ENCODE measurements at places on chromosomes 11 and 22.
A peak's percentile ranks its signal among the peaks of the same experiment; 100 is the strongest.

DNA sequence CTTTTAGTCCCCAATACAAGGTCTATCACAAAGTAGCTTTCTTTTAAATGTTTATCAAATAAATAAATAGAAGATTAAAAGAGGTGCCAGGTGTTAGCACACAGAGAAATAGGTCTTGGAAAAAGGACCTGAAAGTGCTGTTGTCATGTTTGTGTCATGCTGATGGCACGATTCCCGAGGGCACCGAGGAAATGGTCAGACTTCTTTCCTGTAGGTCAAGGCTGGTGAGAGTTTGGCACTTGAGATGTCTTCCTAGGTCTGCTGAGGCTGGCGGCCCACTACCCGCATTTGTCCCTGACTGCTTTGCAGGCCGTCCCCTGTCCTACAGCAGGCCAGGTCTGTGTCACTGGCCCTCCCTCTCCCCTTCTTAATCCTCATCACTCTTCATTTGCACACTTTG lies 112.1 kb downstream of the ATXN10 start:
- no peak for DNase-seq

DNA sequence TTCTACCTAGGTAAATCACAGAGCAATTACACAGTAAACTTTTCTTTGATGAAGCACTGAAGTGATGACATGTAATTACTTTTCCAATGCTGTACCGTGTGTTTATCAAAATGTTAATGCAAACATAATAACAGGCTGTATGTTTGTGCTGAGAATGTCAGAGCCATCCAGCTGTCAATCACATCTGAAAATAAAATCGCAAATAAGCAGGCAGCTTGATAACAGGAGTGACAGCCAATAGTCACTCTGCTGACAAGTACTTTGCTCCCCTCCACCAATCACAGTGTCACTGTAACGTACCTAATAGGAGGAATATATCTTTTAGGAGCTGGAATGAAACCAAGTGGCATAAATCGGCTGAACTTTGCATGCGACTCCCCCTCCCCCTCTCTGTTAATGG lies 119.7 kb downstream of the KIRREL3 start:
- DNase-seq: no peak

- peak; percentile 48 for DNase-seq
Observed at GRCh38 chr11:30635401-30635989, 49.3 kb upstream of the MPPED2 start.

GRCh38 chr11:133303262-133303661 lies 229.0 kb downstream of the OPCML start:
- no peak for DNase-seq

DNA sequence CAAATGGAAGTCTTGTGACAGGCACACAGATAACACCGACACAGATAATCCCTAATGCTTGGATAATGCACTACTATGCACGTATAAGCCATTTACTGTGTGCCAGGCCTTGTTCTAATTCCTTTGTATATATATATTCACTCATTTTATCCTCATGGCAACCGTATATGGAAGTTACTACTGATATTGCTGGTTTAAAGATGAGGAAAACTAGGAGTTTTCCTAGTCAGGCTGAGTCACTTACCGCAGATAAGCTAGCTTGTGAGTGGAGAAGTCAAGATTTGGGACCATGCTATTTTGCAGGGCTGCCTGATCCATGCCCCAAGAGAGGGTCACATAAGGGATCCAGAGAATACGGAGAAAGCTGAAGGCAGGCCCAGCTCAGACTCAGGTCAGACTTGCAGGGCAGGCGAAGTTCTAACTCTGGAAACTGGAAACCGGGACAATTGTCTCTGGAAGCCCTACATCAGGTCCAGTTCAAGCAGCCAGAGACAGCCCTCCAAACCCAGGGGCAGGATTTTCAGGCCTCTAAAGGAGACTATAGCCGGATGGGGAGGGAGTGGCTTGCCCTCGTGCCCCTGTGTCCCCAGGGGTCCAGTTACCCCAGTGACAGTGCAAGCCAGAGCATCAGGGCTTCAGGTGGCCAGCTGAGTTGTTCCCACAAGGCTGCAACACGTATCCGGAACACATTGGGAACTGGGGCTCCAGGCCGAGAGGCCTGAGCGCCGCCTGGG lies 534.8 kb downstream of the INSC start:
- DNase-seq: no peak

DNA sequence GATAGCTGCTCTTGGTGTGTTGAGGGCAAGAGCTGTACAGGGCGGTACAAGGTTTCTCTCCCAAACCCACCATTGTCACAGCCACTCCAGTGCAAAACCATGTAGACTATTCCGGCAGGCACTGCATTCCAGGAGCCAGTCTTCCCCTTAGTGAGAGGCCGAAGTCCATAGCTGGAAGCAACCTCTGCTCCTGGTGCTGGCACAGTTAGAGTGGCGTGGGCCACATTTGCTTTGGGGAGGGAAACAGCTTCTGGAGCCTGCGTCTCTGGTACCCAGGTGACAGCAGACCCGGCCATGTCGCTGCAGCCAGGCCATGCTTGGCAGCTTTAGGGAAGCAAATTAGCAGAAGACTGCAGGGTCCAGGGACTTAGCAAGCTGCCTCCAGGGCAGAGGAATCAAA lies 788.0 kb downstream of the BRD1 start:
- no peak for DNase-seq

DNA sequence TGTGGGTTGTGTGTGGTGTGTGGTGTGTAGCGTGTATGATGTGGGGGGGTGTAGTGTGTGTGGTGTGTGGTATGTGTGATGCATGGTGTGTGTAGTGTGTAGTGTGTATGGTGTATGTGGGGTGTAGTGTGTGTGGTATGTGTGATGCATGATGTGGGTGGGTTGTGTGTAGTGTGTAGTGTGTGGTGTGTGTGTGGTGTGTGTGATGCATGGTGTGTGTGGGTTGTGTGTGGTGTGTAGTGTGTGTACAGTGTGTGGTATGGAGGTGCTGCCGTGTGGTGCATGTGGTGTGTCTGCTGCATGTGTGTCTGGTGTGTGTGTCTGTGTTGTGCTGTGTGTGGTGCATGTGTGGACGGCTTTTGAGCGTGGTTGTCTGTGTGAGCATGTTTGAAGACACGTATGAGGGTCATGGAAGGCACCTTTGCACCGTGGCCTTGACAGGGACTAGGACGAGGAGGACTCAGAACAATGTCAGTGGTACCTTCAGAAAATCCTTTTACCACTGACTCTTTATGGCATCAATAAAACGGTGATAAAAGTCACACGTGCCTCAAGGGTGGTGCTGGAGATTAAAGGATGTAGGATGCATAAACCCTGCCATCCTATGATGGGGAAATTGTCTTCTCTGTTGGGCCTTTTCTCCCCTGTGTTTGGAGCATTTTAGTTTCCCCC lies 328.7 kb upstream of the B3GAT1 start:
- no peak for DNase-seq

DNA sequence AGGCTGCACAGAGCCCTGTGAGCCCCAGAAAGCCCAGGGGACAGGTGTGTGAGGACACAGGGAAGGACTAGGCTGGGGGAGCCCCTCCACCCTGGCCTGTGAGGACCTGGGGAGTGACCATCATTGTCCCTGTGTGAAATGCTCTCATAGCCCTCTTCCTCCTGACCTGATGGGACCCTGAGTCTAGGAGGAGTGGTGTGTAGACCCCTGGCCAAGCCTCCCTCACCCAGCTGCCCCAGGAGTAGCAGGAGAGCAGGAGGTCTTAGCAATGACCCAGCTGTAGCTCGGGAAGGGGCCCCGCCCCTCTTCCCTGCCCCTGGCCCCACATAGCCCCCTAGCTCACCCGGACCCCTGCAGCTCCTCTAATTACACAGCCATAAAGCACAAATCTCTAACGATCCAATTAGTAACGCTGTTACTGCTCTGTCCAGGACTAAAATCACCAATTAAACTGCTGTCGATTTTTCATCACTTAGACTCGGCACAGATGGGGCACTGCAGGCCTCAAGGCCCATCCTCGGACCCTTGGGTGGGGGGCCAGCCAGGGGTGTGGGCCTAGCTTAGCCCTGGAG lies 6.6 kb upstream of the CABP7 start:
- no peak for DNase-seq

GRCh38 chr22:48740731-48741405 lies 1086.8 kb downstream of the BRD1 start:
- no peak for DNase-seq

- no peak for DNase-seq
Observed at GRCh38 chr11:61193596-61193995, 9.7 kb upstream of the PGA3 start.

DNA sequence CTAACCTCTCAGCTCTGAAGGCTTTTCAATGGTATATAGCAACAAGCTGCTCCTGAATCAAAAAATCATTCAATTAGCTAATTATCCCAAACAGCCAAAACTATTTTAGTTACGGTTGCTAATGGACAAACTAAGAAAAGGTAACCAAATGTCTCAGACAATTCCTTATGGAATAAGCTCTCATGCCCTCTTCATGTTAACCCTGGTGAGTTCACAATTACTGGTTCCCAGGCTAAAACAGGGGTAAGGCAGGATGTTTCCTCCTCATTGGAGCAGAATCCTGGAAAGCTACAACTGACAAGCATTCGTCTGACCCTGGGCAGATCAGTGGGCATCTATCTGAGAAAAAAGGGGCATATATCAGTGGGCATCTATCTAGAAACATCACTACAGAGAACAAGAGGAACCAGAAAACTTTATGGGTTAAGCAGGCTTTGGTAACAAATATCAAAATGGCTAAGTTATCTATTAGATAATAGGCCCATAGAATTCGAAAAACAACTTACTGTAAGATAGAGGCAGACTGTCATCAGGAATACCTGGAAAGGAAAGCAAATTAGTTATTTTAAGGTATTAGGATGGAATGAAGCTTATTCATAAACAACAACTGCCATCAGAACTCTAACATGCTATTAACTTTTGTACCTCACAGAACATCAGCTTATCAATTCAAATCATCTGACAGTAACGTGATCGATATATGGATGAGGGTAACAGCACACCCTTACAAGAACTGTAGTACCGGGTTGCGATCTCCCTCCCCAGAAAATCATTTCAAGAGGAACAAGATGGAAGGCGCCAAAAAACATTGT lies 14.8 kb upstream of the WDR74 start:
- no peak for DNase-seq

DNA sequence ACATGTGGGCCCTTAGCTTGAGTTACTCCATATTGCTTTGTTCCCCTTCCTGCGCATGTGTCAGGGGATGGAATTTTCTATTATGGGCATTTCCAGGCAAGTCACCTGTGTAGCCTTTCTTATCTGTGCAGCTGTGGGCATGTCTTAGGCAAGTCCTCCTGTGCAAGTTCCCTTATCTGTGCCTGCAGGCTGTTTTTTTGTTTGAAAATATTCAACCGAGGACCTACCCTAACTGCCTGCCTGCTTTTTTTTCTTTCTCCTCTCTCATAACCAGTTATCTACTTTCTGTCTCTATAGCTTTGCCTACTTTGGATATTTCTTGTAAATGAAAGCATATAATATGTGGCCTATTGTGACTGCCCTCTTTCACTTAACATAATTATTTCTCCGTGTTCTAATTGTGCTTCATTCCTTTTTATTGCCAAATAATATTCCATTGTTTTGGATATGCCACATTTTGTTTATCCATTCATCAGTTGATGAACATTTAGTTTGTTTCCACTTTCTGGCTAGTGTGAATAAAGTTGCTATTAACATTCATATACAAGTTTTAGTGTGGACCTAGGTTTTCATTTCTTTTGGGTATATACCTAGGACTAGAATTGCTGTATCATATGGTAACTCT lies 83.6 kb upstream of the CADM1 start:
- no peak for DNase-seq

DNA sequence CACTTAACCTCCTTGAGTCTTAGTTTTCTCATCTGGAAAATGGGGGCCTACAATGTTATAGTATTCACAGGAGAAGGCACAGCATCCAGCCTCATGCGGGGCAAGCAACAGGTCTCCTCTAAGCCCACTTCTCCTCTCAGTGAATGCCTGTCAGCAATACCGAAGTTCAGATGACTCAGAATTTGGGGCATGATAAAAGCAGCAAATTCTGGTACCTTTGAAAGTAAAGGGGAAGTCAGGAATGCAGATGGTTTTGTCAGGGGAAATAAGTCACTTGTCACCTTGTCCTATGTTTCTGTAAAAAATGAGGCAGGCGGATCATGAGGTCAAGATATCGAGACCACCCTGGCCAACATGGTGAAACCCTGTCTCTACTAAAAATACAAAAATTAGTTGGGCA lies 350.2 kb downstream of the LARGE1 start:
- peak; percentile 20 for DNase-seq

GRCh38 chr11:84250834-84251613 lies 964.9 kb upstream of the CCDC90B start:
- DNase-seq: no peak

- no peak for DNase-seq
Observed at GRCh38 chr22:28332410-28332809, 347.2 kb downstream of the TTC28 start.

- no peak for DNase-seq
Observed at GRCh38 chr22:44142421-44143104, 38.2 kb upstream of the PARVG start.

DNA sequence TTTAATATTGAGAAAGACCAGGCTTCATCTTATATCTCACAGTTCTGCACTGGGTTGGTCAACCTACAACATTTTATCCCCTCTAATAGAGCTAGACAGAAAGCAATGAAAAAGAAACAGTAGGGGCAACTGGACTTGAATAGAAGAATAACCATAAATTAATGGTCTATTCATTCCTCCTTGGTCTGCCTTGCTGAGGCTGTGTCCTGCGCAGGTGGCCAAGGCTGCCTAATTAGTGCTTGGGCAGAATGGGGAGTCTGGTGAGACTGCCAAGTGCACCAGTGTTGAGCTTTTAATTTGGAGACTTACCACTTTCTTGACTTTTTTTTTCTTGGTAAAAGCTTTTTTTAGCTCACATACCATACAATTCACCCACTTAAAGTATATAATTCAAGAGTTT lies 35.0 kb upstream of the SPON1 start:
- no peak for DNase-seq

DNA sequence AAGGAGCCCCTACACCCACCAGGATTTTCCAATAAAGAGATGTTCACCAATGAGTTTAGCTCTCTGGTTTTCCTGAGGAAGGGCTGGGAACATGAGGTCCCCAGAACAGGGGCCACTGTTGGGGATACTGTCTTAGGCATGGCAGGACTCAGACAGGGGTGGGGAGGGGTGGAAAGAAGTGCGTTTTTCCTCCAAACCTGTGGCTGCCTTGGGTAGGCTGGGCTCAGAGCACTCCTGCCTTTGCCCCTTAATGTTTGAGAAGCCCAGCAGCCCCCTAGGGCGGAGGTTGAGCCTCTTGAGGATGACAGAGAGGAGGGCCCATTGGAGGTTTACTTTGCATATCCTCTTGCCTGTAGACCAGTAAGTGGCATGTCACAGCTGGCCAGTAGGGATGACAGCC lies 10.6 kb downstream of the MTFP1 start:
- no peak for DNase-seq

DNA sequence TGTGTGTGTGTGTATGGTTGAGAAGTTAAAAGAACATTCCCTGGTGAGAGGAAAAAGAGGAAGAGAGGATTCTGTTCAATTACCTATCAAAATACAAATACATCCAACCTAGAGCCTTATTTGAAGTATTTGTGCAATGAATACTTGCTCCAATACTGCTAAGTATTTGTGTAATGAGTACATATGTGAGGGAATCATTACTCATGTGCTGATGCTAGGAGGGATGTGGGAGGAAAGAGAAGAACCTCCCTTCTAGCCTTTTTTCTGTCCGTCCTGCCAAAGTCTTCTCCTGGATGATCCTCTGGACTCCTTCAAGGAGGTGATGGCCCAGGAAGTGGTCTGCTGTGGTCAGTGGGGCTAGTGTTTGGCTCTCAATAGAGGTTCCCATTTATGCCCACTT lies 36.0 kb upstream of the ACCSL start:
- DNase-seq: no peak

- no peak for DNase-seq
Observed at GRCh38 chr11:119471329-119471728, 48.4 kb upstream of the THY1 start.

GRCh38 chr11:74605403-74605802 lies 13.0 kb downstream of the POLD3 start:
- DNase-seq: no peak

- DNase-seq: peak; percentile 31
Observed at GRCh38 chr11:39542460-39542859, 1917.0 kb downstream of the LRRC4C start.

Measured in kidney tubule cell (primary cell).